Brain (organoid and tissue), 16 donors: ENCODE measurements at places on chromosomes 3 and 15. TPM values are rescaled to one million over a fixed set of nuclear protein-coding genes. Genes with fewer than 3 reads are reported as not detected.
A peak's percentile ranks its signal among the peaks of the same experiment; 100 is the strongest.

- DNase-seq = peak; percentile 1
Measured at GRCh38 chr3:99248130-99248529, 346.6 kb upstream of the DCBLD2 start.

GRCh38 chr3:180073561-180073960 is 36.8 kb upstream of the PEX5L start:
- no peak for DNase-seq

DNA sequence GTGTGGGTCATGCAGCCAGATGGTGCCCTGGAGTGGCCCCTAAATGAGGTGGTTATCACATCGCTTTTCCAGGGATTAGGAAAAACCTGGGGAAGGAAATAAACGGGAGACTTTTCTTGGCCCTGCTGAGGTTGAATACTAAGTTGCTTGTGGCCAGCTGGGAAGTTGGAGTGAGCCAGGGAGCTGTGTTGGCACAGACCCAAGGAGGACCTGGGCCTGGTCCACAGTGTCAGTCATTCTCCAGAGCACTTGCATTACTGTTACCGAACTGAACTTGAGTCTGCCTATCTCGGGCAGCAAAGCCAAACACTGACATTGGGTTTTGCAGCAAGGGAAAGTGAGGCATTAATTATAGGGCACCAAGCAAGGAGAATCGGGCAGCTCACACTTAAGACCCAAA is 339.0 kb downstream of the GABRB3 start:
- no peak for DNase-seq

GRCh38 chr3:165466856-165467255 is 270.7 kb upstream of the SLITRK3 start:
- DNase-seq = no peak

GRCh38 chr3:31407665-31408064 is 125.1 kb upstream of the STT3B start:
- DNase-seq = no peak

- no peak for DNase-seq
Measured at GRCh38 chr15:80727196-80727595, 32.1 kb downstream of the ABHD17C start.

- DNase-seq = no peak
Measured at GRCh38 chr3:106299300-106300098, 430.7 kb upstream of the CBLB start.

GRCh38 chr3:142876417-142876816 is 12.5 kb downstream of the PCOLCE2 start:
- no peak for DNase-seq

DNA sequence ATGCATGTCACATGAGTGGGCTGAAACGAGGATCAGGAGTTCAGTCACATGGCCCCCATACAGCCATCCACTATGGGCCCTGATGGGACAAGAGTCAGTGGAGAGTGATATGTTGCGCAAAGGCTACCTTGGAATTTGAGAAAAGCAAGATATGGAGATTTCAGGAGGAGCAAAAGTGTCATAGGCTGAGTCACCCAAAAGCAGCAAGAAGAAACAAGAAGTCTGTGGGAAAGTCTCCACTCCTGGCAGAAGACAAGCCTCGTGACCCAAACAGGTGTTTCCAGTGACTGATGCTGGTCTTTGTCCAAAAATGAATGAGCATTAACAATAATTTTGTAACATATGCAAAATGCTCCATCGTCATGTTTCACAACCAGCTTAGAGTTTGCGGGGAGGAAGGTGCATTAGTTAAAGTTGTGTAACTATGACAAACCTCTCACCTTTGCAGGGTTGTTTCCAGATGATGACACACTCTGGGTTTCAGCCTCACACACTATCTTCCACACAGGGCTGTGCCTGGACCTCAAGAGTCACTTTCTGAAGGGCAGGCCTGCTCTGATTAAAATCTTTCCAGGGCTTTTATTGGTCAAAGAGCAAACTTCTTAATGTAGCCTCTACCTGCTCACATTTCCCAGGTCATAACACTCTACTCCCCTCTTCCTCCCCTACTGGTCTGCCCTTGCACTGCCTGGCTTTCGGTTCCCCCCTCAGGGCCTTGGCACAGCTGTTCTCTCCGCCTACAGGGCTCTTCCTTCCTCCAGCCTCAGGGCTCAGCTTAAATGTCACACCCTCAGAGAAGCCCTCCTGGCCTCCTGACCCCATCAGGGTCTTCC is 3.9 kb upstream of the DNASE1L3 start:
- DNase-seq = no peak

- no peak for DNase-seq
Measured at GRCh38 chr3:196377321-196377720, 39.1 kb upstream of the TM4SF19 start.

Gene GNB4
- 3.4 TPM for polyA plus RNA-seq

Gene OXSM
- 3.7 TPM for polyA plus RNA-seq

Gene COLQ
- polyA plus RNA-seq = 0.44 TPM

Gene CISH
- polyA plus RNA-seq = 2.2 TPM

Gene RARRES1
- 1.1 TPM for polyA plus RNA-seq

Gene TLR9
- 0.19 TPM for polyA plus RNA-seq
